Liver (tissue), 10 donors: ENCODE measurements at places on chromosomes 16 and 17. TPM values are rescaled to one million over a fixed set of nuclear protein-coding genes. Genes with fewer than 3 reads are reported as not detected.

The CPHXL2 gene
- not detected for total RNA-seq

GRCh38 chr17:35726953-35727460 is 4.4 kb upstream of the RASL10B start:
- H3K27ac ChIP-seq, result no peak overlapping the region
- peaks cover 6% of the 10 kb centered on the region for H3K4me1 ChIP-seq
- H3K4me3 ChIP-seq, result no peak overlapping the region
- H3K27me3 ChIP-seq, result no peaks in the 10 kb centered on the region
- DNase-seq, result no peak

GRCh38 chr17:31691251-31691905 is 167.7 kb downstream of the COPRS start:
- no peaks in the 10 kb centered on the region for H3K36me3 ChIP-seq
- H3K4me1 ChIP-seq, result peaks cover 3% of the 10 kb centered on the region
- no peak overlapping the region for H3K27ac ChIP-seq
- DNase-seq, result no peak

The TSPAN10 gene
- 0.84 TPM for total RNA-seq

DNA sequence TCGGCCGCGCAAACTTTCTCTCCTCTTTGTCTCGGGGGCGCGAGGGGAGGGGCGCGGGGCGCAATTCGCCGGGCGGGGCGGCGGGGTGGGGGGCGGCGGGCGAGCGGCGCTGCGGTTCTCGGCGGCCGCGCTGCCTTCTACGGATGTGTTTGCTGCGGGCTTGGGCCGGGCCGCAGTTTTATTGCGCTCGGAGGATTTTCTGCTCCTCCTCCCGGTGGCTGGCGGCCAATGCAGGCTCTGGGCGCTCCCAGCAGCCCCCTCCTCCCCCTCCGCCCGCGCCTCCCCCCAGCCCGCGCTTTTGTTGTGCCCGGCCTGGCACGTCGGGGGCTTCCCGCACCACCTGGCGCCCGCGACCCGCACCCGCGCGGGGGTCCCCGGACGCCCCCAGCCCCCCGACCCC is at the start of gene TIMP2:
Gene TIMP2, minus strand, starts transcription at position 154 of the 400 bp plus-strand sequence. CDS start 299 bp downstream, outside the sequence.
- H3K27ac ChIP-seq, result peak within 1 kb of the TSS; percentile 88
- H3K4me1 ChIP-seq, result peaks cover 10% of the 10 kb centered on the region
- DNase-seq, result peak; percentile 75
- peak within 1 kb of the TSS; percentile 67 for H3K4me3 ChIP-seq
- no peaks in the 10 kb centered on the region for H3K36me3 ChIP-seq

- H3K36me3 ChIP-seq, result no peaks in the 10 kb centered on the region
- no peak overlapping the region for H3K27ac ChIP-seq
- no peak for DNase-seq
- H3K4me1 ChIP-seq, result peaks cover 4% of the 10 kb centered on the region
- H3K4me3 ChIP-seq, result no peak overlapping the region
Measured at GRCh38 chr17:35666070-35666469, 65.4 kb upstream of the RASL10B start.

DNA sequence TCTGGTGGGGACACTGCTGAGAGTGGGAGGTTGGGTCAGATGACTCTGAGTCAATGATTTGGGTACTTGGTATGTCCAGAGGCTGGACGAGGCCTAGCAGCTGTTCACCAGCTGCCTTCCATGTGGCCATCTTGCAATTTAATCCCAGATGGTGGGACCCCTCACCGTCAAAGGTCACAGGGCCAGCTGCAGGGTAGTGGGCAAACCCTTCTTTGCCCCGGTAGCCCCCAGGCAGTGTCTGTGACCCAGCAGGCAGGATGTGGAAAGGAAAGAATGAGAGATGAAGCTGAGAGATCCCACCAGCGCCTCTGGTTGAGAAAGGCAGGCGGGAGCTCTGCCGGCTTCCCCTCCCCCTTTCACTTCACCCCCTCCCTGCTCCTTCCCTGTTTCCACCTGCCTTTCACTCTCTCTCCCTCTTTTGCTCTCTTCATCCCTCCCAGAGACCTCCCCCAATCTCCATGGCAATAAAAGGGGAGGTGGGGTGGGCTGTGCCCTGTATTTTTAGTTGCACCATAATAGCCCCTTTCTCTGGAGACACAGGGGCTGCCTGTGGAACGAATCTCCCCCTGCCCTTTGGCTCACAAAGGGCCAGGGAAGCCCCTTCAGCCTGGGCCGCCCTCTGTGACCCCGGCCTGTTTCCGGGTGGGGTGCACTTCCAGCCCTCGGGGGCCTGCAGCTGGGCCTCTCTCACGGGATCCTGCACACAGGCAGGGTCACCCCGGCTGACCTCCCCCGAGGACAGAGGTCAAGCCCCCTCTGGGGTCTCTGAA is 20.2 kb downstream of the CDK5RAP3 start:
- no peaks in the 10 kb centered on the region for H3K36me3 ChIP-seq
- H3K27me3 ChIP-seq, result no peaks in the 10 kb centered on the region
- H3K27ac ChIP-seq, result no peak overlapping the region
- H3K4me1 ChIP-seq, result no peaks in the 10 kb centered on the region

The MYH2 gene
- 0.23 TPM for total RNA-seq

The MTMR4 gene
- 70.1 TPM for total RNA-seq

DNA sequence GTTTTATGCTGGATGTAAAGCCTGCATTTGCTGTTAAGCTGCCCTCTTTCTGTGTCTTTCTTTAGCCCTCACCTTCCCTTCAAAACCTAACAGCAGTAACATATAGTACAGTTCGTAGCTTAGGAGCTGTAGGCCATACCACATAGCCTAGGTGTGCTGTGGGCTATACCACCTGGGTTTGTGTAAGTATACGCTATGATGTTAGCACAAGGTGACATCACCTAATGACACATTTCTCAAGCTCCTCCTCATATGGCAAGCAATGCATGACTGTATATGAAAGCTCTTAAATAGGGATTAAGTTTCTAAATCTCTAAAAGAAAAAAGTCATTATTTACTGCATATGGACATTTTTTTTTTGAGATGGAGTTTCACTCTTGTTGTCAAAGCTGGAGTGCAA is 57.8 kb upstream of the TMEM97 start:
- H3K27ac ChIP-seq, result no peak overlapping the region
- H3K4me3 ChIP-seq, result no peak overlapping the region
- H3K36me3 ChIP-seq, result no peaks in the 10 kb centered on the region
- H3K27me3 ChIP-seq, result no peaks in the 10 kb centered on the region
- no peak for DNase-seq

The KRT25 gene
- total RNA-seq, result not detected

GRCh38 chr16:86363057-86363490 is 147.3 kb upstream of the FOXF1 start:
- H3K4me1 ChIP-seq, result no peaks in the 10 kb centered on the region
- H3K27me3 ChIP-seq, result no peaks in the 10 kb centered on the region
- no peak overlapping the region for H3K4me3 ChIP-seq
- no peak overlapping the region for H3K27ac ChIP-seq
- DNase-seq, result no peak

- no peaks in the 10 kb centered on the region for H3K4me1 ChIP-seq
- H3K27me3 ChIP-seq, result no peaks in the 10 kb centered on the region
- H3K4me3 ChIP-seq, result no peak overlapping the region
- H3K36me3 ChIP-seq, result no peaks in the 10 kb centered on the region
- no peak for DNase-seq
Measured at GRCh38 chr17:77847221-77848085, 111.0 kb upstream of the TNRC6C start.

DNA sequence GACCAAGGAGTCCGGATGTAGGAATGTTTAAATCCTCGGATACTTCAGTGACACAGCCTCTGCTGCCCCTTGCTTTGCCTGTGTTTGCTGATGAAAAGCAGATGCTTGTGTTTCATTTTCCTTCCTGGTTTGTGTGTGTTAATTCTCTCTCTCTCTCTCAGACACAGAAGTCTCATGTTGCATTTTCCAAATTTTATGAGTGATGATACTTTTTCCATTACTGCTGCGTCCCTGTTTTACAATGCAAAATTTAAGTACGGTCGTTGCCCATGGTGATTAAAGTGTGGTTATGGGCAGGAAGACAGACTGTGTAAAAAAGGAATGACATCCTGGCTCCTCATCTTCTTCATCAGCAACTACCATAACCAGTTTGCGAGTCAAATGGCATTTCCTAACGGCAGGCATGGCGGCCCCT is 5.7 kb downstream of the RMI2 start:
- no peaks in the 10 kb centered on the region for H3K4me1 ChIP-seq
- no peak for DNase-seq
- H3K36me3 ChIP-seq, result no peaks in the 10 kb centered on the region
